Stimulated activated CD8-positive, alpha-beta memory T cell treated with anti-CD3 and anti-CD28 coated beads, Interleukin-7, amount 100 ng/mL, for 48 hours (primary cell): ENCODE measurements at places on chromosomes 7 and 10.

DNA sequence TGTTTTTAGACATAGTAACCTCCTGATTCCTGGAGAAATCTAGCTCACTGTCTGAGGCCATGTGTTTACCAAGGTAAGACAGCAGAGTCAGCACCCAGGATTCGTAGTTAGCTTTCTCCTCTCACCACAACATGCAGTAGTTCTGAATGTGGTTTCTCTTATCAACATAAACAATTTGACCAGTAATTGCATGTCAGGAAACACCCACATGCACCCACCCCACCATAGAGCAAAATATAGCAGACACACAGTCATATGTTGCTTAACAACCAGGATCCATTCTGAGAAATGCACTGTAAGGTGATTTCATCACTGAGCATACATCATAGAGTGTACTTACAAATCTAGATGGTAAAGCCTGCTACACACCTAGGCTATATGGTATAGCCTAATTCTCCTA is 1004.0 kb downstream of the ANKRD7 start:
- DNase-seq = no peak

GRCh38 chr7:110061387-110061786 is 1029.5 kb upstream of the LRRN3 start:
- no peak for DNase-seq

DNA sequence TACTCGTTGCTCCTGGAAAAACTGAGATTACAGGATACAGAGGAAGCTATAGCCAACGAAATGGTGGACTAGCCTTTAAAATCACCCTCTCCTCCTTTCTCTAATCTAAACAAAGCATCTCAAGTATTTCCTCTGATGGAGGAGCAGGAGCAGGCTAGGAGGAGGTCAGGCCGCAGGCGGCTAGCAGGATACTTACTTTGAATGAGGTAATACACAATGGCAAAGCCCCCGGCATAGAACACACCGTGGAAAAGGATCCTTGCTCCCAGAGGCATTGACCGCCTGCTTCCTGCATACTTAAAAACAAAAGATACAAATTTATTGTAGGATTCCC is 64.4 kb downstream of the STK17A start:
- no peak for DNase-seq

GRCh38 chr7:699476-700170 is 26.9 kb upstream of the DNAAF5 start:
- DNase-seq = no peak

- DNase-seq = no peak
These were observed 4.2 kb downstream of the CPVL start for GRCh38 chr7:29142021-29142727.

DNA sequence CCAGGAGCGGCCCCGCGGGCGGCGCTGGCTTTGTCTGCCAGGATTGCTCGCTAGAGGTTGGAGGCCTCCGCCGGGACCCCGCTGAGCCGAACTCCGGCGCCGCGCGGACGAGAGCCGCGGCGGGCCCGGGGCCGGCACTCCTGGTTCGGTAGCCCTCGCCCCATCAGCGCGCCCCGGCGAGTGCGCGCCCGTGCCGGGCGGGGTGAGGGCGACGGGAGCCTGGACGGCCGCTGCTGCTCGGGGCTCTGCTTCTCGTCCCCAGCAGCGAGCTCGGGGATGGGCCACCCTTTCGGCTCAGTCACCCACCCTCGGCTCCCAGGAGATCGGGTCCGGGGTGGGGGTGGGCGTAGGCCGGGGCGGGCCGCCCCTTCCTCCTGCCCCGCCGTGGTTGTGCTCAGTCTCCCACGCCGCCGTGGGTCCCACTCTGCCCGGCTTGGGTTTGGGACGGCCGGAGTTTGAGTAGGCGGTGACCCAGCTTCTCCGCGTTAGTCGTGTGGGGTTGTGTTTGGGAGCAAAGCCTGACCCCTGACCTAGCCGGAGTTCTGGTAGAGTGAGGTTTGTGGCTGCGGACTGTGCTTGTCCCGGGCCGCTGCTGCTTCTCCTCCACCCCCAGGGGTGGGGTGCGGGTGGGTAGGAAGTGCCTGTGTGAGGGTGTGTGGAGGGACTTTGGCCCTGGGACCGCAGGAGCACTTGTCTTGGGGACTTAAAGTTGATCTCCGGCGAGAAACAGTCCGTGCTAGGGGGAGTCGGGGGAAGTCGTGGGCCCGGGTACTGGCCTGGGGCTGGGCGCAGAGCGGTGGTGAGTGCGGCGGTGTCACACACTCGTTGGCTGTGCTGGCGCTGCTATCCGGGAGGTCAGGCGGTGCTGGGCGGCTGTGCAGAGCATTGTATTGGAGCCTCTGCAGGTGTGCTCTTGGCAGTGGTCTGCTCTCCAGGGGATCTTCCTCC is 677 bp downstream of the TSPAN14 start:
- no peak for DNase-seq
